ENCODE measurements at places on chromosomes 11 and 22.
A peak's percentile ranks its signal among the peaks of the same experiment; 100 is the strongest.

DNA sequence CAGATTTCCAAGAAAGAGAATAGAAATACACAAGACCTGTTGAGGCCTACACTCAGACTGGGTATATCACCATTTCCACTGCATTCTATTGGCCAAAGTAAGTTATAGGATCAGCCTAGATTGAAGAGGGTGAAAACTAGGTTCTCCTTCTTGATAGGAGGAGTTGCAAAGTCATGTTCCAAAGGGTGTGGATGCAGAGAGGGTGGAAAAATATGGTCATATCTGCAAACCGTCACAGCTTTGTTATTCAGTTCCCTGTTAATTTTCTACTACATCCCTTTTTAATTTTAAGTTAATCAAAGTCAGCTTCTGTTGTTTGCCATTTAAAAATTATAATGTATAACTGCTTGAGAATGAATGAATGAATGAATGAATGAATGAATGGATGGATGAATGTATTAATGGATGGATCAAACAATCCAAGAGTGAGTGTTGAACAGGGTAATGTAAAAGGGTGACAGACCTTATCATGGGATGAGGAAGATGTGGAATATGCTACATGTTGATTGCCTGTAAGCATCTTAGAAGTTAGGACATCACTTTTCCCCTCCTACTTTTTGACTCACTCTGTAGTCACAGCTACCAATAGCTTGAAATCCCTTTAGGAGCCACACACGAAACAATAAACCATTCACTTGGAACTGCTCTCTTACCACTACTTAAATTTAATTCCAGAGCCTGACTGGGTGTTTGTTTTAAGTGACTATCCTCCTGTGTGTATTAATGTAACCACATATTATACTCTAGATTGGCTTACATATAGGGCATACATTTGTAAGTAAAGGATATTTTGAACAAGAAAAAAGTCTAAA, 121.5 kb downstream of the CCDC34 start:
- DNase-seq: no peak

GRCh38 chr11:127902382-127902781, 685.0 kb downstream of the ETS1 start:
- DNase-seq: no peak

DNA sequence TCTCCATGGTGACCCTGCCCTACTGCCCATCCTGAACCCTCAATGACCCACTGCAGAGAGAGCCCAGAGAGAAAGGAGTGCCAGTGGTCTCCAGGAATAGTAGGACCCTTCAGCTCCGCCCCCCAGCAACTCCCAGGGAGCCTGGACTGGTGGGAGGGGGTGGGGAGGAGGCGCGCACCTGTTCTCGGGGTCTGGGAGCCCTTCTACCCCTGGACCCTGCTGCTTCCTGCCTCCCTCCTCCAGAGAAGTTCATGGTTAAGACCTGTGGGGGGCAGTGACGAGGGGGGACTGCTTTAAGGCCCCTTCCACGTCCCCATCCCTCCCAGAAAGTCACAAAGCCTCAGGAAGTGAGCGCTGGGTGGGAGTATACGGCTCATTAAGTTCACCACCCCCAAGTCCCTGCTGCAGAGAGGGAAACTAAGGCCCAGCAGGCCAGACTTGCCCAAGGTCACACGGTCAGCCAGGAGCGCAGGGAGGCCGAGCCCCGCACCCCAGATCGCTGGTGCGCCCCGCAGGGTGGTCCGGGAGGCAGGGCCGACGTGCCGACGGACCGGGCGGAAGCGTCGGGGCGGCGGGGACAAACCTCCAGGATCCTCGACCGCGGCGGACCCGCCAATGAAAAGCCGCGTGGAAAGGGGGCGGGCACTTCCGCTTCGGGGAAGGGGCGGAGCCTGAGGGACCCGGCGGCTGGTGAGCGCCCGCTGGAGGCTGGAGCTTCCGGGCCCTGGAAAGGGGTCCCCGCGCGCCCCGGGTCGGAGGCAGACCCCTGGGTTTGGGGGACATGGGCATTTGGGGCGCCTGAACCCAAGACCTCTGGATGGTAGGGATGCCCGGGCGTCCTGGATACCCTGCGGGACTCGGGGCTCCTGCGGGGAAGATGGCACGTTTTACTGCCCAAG, at the start of the genes NUDT22 and TRPT1:
NUDT22 (plus strand) TSS at position 667 of the 899 bp plus-strand sequence. CDS start 379 bp downstream, outside the sequence.
TRPT1 (minus strand) TSS at position 579 of the 899 bp plus-strand sequence; CDS start at position 253, 326 bp downstream.
- DNase-seq: peak; percentile 94

GRCh38 chr11:79212741-79213190, 228.1 kb downstream of the TENM4 start:
- DNase-seq: no peak

- DNase-seq: no peak
Measured at GRCh38 chr11:83162377-83162776, 5.4 kb downstream of the PCF11 start.

Data from right forelimb (tissue), 1 donor.